ENCODE measurements at places on chromosomes 16 and 17.

DNA sequence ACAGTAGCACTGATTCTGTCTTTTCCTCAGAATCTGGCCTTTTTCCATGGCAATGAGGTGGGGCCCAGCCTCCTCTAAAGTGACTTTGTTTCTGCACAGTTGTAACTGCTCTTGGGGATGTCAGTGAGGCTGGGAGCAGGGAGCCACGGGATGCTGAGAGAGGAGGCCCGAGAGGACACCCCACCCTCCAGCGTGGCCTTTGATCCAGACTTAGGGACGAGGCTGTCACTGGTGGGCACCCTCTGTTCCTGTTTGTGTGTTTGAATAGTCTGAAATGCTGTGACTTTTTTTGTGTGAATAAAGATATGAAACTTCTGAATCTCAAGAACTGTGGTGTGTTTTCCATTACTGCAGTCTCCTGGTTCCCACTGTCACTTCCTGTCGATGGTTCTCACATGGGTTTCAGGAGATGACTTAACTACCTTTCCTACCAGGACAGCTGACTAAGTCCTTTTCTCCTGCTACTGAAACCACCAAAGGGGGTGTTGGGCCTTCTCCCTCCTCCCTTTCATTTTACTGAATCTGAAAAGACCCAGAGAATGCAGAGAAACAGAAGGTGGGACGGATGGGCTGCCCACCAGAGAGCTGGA is 18.6 kb downstream of the KCTD2 start:
- no peak for DNase-seq

DNA sequence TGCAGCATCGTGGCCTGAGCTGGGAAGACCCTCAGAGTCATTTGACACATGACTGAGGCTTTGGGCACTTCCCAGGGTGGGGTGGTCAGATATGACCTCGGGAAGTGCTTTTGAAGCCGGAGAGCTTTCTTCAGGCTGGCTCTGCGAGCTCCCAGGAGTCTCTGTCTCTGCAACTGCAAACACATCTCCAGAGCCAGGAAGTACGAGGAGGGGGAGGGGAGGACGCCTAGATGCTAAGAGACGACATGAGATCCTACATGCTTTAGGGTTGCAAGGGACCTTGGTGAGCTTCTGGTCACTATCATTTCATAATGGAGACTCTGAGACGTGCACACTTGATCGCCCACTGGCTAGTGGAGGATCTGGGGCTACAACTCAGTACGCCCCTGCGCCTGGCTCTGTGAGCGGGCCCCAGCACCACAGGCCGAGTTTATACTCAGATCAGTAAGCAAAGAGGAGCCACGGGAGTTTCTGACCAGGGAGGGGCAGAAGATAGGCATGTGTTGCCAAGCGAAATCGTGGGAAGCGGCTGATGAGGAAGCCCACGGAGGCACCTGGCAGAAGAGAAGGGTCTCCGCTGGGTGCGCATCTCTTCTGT is 527 bp upstream of the MGAT5B start:
- DNase-seq: no peak

DNA sequence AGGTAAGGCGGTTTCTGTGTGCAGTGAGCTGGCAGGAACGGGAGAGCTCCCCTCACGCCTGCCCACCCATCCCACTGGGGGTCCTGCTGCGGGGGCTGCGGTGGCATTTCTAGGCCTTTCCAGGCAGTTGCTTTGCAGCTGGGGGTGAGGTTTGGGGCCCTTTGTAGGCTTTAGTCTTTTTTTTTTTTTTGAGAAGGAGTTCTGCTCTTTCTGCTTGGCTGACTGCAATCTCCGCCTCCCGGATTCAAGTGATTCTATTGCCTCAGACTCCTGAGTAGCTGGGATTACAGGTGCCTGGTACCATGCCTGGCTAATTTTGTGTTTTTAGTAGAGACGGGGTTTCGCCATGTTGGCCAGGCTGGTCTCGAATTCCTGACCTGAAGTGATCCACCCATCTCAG is 11.1 kb downstream of the TSC2 start:
- no peak for DNase-seq

DNA sequence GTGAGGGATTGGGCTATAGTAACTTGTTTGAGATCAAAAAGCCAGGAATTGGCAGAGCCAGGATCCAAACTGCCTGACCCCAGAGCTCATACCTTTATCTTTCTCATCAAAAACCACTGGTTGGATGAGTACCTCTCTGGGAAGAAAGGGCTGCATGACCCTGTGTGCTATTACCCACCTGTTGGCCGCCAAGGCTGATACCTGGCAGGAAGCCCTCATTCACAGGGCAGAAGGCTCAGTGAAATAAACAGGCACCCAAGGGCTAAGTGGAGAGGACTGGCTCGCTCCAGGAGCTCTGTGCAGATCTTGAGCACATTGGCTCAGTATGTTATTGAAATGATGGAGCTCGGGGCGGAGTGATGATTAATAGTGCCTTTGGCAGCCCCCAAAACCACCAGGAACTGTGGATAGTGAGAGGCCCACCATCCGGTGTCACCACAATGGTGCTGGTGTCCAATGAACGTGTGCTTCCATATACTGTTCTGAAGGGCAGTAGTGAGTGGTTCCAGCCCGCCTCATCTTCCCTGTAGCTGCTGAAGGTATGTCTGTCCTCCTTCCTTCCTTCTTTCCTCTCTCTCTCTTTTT is 197.6 kb downstream of the MSI2 start:
- DNase-seq: no peak

GRCh38 chr17:74250324-74250995 is 23.6 kb upstream of the DNAI2 start:
- no peak for DNase-seq

DNA sequence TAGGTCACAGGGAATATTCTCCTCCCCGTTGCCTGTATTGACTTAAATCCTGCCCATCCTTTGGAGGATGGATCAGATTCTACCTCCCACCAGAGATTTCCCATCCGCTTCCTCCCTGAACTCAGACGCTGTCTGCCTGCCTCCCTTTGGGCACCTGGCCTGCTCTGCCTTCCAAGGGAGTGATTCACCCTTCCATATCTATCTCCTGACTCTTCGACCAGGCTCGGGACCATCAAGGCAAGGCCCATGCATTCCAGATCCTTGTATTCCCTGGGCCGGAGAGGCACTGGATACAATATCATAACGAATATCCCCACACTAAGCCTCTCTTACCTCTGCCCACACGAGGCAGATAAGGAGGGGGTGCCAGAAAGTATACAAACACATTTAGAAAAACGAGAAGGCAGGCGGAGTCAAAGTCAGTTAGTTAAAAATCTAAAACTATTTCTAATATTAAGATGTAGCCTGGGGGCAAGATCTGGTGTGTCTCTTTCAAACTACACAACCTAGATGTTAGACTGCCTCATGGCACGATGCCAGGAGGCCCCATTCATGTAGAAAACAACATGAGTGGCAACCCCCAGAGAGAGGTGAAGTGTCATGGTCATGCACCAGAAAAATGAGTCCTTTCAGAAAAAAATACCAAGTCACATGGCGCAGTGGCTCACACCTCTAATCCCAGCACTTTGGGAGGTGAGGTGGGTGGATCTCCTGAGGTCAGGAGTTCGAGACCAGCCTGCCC is 9.2 kb downstream of the PMP22 start:
- no peak for DNase-seq

DNA sequence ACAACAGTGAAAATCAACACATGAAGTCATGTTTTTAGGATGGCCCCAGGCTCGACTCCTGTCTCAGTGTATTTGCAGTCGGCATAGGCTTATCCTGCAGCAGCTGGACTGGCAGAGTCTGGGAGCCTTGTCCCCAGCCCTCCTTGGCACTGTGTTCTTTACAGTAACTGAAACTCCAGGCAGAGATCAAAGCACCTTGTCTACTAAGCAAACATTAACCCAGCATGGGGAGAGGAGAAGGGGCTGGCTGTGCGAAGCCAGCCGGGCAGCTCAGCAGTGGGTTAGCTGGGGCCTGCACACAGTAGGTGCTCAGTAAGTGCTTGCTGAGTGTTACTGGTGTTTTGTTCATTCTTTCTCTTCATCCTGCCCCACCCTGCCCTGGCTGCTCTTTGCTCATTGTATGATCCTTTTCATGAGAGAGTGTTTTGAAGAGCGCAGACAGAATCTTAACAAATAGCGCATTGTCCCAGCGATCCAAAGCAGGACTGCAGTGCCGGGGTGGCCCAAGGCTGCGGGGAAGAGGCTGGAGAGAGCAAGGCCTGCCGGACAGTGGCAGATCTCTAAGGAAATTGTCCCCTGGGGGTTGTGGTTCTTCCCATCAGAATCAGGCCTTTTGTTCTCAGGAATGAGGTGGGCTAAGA is 23.5 kb upstream of the ITGB4 start:
- DNase-seq: no peak

DNA sequence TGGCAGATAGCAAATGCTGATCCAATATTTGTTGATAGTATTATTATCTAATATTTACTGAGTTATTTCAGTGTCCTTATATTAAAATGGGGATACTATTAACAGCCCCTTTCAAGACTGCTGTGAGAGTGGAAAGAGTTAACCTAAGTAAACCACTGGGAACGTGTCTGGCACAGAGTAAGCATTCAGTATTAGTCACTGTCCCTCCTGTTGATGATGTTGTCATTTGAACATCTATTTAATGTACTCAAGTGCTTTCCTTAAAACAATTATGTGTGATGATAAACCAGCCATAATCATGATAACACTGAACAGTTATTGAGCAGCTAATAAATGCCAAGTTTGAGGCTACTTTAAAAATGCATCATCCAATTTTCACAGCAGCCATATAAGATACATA is 135.7 kb upstream of the XYLT1 start:
- DNase-seq: no peak

DNA sequence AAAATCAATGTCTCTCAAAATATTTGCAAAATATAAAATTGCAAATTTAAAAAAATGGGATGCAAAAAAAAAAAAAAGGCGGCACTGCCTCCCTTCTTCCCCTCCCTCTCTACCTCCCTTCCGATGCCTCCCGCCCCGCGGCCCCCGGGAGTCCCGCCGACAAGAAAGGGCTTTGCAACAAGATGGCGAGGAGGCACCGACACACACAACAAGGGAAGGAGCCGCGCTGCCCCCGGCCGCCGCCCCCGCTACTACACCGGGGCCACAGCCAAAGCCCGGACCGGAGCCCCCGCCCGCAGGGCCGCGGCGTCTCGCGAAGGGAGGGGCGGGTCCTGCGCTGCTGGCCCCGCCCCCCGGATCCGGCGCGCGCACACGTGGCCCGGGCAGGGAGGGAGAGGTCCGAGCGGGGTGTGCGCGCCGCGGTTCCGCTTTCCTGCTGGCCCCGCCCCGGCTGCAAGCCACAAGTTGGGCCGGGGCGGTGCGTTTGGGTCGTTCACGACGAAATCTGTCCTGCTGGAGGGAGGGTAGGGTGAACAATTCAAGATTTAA is at the start of gene MNT:
MNT (minus strand) TSS at position 184 of the 549 bp plus-strand sequence. CDS start 348 bp downstream, outside the sequence.
- DNase-seq: no peak

- no peak for DNase-seq
Measured at GRCh38 chr16:88922114-88922825, 54.7 kb downstream of the CBFA2T3 start.

GRCh38 chr16:83137326-83137781 is 510.6 kb downstream of the CDH13 start:
- DNase-seq: no peak

DNA sequence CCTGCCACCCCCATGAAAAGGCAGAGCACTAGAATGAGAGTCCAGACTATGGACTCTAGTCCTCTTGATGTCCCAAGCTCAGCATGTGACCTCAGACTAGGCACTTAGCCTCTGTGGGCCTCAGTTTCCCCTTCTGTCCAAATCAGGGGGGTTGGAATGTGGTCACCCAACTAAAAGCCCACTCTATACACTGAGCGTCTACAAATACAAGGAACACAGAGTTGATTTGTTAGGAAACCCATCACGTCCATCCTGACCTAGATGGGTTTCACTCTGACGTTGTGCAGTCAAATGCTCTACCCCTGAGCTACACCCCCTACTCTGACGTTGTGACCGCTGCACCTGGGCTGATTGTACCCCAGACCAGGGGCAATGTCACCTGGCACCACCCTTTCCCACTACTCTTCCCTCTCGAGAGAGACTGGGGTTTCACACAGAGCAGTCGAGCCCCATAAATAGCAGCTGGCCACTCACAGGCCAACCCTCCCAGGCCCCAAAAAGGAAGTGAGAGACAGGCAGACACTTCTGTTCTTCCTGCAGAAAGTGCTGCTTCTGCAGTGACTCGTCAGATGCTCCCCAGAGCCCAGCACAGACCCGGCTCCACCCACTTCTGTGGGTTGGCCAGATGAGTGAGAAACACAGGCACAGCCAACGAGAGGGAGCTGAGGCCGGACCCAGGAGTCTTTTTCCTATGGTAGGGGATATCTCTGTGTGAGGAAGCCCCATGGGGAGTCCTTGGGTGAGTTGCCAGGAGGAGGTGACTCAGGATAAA is 16.1 kb upstream of the TNFRSF13B start:
- DNase-seq: no peak

DNA sequence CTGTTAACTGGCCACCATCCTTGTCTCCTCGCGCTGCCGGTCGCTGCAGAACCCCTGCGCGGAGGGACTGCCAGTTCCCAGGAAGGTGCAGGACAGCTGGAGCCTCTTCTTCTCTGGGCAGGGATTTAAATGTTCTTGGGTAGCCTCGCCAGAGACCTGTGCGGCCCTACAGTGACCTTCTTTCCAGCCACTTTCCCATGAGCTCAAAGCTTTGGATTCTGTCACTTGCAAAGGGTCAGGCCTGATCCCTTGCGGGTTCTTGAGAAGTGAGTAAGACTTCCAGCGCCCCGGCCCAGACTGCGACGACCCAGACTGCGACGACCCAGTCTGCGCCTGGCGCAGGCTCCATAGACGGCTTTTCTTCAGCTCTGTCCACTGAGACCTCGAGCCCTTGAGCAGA is 1.4 kb upstream of the SLFN5 start:
- DNase-seq: no peak

DNA sequence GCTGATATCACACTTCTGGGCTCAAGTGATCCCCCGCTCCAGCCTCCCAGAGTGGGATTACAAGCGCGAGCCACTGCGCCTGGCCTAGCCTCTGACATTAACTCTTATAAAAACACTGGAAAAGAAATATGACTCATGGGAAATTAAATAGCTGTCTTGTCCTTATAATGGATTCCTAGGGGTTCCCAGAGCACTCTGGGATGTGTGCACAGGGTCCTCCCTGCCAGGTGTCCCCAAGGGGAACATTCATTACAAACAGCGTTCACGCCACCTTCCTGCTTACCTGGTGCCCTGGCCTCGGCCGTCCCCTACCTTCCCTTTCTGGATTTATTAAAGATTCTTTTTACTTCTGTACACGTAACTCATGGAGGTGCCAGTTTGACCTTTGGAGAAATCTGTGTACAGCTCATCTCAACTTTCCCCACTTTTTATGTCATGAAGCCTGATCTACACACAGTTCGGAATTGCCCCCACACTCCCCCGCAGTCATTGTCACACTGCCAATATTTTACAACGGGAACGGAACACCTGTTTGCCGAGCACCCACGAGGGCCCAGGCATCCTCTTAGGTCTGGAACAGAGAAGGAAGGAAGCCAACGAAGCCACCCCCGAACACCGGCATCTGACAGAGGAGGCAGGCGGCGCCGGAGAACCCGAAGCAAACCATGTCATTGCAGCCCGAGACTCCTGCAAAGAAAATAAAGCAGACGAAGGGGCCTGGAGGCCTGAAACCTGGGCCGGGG is 39.7 kb upstream of the MEAK7 start:
- no peak for DNase-seq

GRCh38 chr17:67044016-67044772 is at the start of gene CACNG1:
Gene CACNG1, plus strand, starts transcription at chr17:67044554. Its CDS starts 107 bp downstream, at chr17:67044661.
- no peak for DNase-seq

- DNase-seq: no peak
Measured at GRCh38 chr16:28301154-28301553, 8.8 kb downstream of the SBK1 start.

GRCh38 chr16:73864868-73865267 is 431.7 kb upstream of the PSMD7 start:
- no peak for DNase-seq
